K562 (cell line): ENCODE measurements at places on chromosomes 6 and 20. TPM values are rescaled to one million over a fixed set of nuclear protein-coding genes. Genes with fewer than 3 reads are reported as not detected.

GRCh38 chr6:30747300-30747687 is 2.9 kb upstream of the IER3 start:
- no peak overlapping the region for H3K4me3 ChIP-seq
- no peaks in the 10 kb centered on the region for H3K27me3 ChIP-seq
- DNase-seq, result no peak
- H3K36me3 ChIP-seq, result no peaks in the 10 kb centered on the region

- no peak overlapping the region for H3K27ac ChIP-seq
- no peaks in the 10 kb centered on the region for H3K36me3 ChIP-seq
- peaks cover 9% of the 10 kb centered on the region for H3K4me1 ChIP-seq
- no peak for DNase-seq
- no peak overlapping the region for H3K4me3 ChIP-seq
- H3K27me3 ChIP-seq, result peaks cover 25% of the 10 kb centered on the region
These were observed 221.9 kb downstream of the TTLL2 start for GRCh38 chr6:167546611-167547327.

GRCh38 chr6:158564243-158565121 is 4.6 kb downstream of the TMEM181 start:
- H3K4me3 ChIP-seq, result no peak overlapping the region
- peaks cover 30% of the 10 kb centered on the region; the same call in 2 of the 3 replicates for H3K36me3 ChIP-seq
- DNase-seq, result no peak
- H3K4me1 ChIP-seq, result peaks cover 27% of the 10 kb centered on the region

DNA sequence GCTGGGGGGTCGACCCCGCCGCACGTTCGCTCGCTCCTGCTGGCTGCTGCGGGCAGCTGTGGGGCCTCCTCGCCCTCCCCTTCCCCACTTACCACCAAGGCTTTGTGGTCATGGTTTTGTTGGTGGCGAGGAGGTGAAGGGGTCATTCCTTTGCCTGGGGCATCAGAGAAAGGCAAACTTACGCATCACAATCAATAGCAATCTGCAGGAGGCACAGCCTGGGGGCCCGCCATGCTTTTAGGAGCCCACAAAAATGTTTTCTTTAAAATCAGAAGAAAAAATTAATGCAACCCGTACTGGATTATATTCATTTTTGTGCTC is 137.0 kb downstream of the IMPG1 start:
- H3K27me3 ChIP-seq, result no peaks in the 10 kb centered on the region
- H3K4me3 ChIP-seq, result no peak overlapping the region
- no peaks in the 10 kb centered on the region for H3K36me3 ChIP-seq
- no peak for DNase-seq

DNA sequence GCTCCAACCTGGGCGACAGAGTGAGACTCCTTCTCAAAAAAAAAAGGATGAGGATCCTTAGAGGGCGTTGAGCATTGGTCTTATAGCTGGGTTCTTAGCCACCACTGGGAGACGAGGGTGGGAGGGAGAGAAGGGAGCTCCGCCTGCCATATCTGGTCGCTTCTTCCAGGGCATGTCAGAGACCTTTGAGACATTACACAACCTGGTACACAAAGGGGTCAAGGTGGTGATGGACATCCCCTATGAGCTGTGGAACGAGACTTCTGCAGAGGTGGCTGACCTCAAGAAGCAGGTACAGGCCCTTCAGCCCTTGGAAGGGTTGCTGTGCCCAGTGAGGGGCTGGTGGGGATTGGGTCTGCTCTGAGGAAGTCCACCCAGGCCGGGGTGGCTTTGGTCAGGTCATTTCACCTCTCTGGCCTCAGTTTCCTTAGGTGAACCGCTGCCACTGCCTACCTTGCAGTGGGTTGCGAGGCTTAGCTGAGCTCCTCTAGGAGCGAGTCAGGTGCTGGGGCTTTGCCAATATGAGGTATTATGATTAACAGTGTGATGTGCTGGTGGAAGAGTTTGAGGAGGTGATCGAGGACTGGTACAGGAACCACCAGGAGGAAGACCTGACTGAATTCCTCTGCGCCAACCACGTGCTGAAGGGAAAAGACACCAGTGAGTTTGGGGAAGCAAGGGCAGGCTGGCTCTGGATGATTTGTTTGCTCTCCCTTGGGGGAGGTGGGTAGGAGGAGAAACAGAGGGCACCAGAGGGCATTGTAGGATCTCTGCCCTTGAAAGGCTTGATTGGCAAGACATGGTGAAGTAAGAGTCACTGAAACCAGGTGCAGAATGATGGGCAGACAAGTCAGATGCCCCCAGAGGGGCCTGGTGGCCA is 8.5 kb downstream of the CNPY3 start:
- no peak overlapping the region for H3K27ac ChIP-seq
- H3K4me3 ChIP-seq, result no peak overlapping the region
- H3K4me1 ChIP-seq, result no peaks in the 10 kb centered on the region; the same call in 2 of the 3 replicates
- no peaks in the 10 kb centered on the region for H3K27me3 ChIP-seq
- DNase-seq, result no peak

DNA sequence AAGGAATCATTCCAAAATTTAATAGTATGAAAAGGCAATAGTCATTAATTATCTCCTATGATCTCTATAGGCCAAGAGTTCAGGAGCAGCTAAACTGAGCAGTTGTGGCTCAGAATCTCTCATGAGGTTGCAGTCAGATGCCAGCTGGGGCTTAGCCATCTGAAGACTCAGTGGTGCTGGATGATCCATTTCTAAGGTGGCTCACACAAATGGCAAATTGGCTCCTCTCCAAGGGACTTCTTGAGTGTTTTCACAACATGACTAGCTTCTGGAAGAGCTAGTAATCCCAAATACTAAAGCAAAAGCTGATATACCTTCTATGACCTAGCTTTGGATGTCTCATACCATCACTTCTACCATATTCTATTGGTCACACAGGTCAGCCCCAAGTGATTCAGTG is 104.2 kb downstream of the HAO1 start:
- H3K27ac ChIP-seq, result no peak overlapping the region
- H3K4me1 ChIP-seq, result no peaks in the 10 kb centered on the region
- H3K27me3 ChIP-seq, result no peaks in the 10 kb centered on the region
- H3K4me3 ChIP-seq, result no peak overlapping the region
- no peak for DNase-seq

DNA sequence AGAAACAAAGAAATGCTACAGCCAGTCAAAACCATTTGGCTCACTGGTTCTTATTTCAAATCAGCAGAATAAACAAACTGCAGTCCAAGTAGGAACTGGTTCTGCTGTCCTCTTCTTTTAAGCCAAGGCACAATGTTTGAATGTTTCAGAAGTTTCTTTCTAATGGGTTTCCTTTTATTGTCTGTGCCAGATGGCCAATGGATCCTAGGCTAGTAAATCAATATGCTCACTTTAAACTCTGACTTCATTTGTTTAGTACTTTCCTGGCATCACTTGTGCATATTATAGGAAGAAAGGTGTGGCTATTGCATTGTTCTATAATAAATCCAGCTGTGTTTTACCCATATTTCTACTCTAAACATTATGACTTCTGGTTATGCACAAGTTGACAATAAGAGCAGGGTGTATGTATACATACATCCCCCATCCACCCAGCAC is 99.7 kb upstream of the PLCB4 start:
- no peaks in the 10 kb centered on the region for H3K27me3 ChIP-seq
- no peak overlapping the region for H3K27ac ChIP-seq
- H3K4me3 ChIP-seq, result no peak overlapping the region
- H3K36me3 ChIP-seq, result no peaks in the 10 kb centered on the region
- no peak for DNase-seq

- H3K4me1 ChIP-seq, result no peaks in the 10 kb centered on the region
- H3K27ac ChIP-seq, result no peak overlapping the region
- peaks cover 44% of the 10 kb centered on the region for H3K27me3 ChIP-seq
- H3K4me3 ChIP-seq, result no peak overlapping the region
- DNase-seq, result peak; percentile 76
- H3K36me3 ChIP-seq, result no peaks in the 10 kb centered on the region
These were observed 178.7 kb downstream of the TAF4 start for GRCh38 chr20:61886721-61887595.

- H3K4me1 ChIP-seq, result no peaks in the 10 kb centered on the region
- no peaks in the 10 kb centered on the region for H3K27me3 ChIP-seq
- no peak overlapping the region for H3K4me3 ChIP-seq
- H3K27ac ChIP-seq, result no peak overlapping the region
- DNase-seq, result no peak
These were observed 494.3 kb downstream of the EPM2A start for GRCh38 chr6:145241039-145241438.

DNA sequence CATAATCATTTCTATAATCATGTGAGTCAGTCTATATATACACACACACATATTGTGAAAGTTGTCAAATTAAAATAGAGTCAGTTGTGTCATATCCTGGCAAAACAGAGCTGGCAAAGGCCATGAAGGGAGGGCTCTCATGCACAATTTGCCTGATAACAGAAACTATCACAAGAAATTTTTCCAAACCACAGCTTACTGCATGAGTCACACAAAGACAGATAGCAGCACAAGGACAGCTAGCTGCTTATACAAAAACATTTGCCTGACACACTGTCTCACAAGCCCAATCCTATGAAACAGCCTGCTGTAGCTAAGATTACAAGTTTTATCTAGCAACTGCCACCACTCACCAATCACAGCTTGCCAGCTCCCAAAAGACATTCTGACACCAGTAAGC is 848.5 kb upstream of the MAN1A1 start:
- no peak overlapping the region for H3K27ac ChIP-seq
- no peaks in the 10 kb centered on the region for H3K27me3 ChIP-seq
- H3K36me3 ChIP-seq, result no peaks in the 10 kb centered on the region
- no peak for DNase-seq
- H3K4me1 ChIP-seq, result no peaks in the 10 kb centered on the region

DNA sequence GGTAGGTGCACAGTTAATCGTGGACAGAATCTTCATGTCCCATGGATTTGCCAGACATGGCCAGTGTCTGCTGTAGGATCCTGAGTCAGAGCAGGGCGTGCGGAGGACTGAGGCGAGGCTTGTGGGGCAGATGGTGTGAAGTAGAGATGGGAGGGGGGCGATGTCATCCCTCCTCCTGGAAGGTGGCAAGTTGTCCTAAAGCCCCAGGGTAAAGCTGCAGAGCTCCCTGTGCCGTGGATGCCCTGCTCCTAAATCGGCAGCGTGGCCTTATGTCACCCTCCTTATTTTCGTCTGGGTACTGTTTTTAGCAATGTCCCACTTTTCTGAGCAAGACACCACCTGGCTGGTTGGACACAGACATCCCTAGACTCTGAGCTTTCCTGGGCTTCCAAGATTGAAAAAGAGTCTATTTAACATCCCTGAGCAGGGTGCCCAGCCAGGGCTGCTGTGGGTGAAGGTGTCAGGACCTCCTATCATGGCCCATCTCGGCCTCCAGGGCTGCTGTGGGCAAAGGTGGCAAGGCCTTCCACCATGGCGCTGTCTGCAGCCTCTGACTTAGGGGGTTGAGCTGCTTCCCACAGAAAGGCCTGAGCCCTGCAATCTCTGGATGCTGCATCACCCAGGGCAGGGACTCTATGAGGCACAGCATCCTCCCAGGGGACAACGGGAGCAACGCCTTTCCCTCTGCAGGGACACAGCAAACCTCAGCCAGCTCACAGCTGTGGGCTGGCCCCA is 145.4 kb downstream of the TTLL2 start:
- no peak for DNase-seq
- no peak overlapping the region for H3K27ac ChIP-seq
- H3K36me3 ChIP-seq, result no peaks in the 10 kb centered on the region
- peaks cover 5% of the 10 kb centered on the region; the same call in 1 of the 2 replicates for H3K4me1 ChIP-seq
- no peak overlapping the region for H3K4me3 ChIP-seq

DNA sequence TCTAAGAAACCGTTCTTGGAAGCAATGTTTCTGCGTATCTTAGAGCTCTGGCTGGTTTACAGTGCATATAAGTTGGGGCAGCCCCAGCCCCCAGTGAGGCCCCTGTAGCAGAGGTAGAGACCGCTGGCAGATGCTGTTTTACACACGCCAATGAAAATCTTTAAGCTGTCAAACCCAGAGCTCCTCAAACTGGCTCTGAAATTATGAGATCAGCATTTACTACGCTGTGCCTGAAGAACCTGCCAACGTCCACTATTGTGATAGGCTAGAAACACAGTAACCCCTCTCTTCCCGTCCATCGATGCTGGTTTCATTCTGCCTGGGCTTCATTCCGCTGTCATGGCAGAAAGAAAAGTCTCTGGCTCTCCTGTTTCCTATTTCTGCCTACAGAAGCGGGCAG is 160.6 kb downstream of the SMOC2 start:
- DNase-seq, result no peak
- H3K36me3 ChIP-seq, result no peaks in the 10 kb centered on the region
- H3K27ac ChIP-seq, result no peak overlapping the region
- H3K4me3 ChIP-seq, result no peak overlapping the region
- no peaks in the 10 kb centered on the region for H3K4me1 ChIP-seq
- H3K27me3 ChIP-seq, result peaks cover 27% of the 10 kb centered on the region

Gene PBOV1
- total RNA-seq, result not detected in 2 replicates

Gene ANKRD66
- not detected in 2 replicates for total RNA-seq

Gene COL9A3
- total RNA-seq, result 1.3 and 1.7 TPM in 2 replicates

Gene BMP5
- total RNA-seq, result not detected in 2 replicates

Gene PTK6
- not detected in 2 replicates for total RNA-seq

Gene TREML1
- not detected in 2 replicates for total RNA-seq

Gene BCAS1
- 0.93 and 1.0 TPM in 2 replicates for total RNA-seq

Gene TFAP2D
- total RNA-seq, result not detected in 2 replicates
